Stimulated activated CD8-positive, alpha-beta memory T cell treated with anti-CD3 and anti-CD28 coated beads, Interleukin-7, amount 100 ng/mL, for 1 hour (primary cell): ENCODE measurements at places on chromosomes 1 and 21.

DNA sequence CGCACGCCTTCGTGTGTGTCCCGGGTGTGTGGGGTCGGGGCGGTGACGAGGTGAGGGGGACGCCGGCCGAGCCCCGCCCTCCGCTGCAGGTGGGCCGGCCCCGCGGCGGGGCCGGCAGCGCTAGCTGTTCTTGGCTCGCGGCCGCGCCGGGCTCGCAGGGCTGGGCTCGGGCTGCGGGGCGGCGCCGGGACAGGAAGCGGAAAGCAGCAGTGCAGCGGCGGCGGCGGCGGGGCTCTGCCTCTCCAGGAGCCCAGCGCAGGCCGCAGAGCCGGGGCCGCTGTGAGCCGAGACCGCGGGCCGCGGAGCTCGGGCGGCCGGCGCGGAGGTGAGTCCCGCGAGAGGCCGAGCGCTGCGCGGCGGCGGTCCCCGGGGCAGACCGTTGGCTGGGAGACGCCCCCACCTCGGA is at the start of gene VANGL1:
Gene VANGL1, plus strand, starts transcription at position 209 of the 406 bp plus-strand sequence. CDS start 9,444 bp downstream, outside the sequence.
- DNase-seq: no peak

GRCh38 chr21:27734146-27734545 is 767.3 kb upstream of the ADAMTS5 start:
- DNase-seq: no peak

- DNase-seq: no peak
These were observed 687.2 kb downstream of the MATN1 start for GRCh38 chr1:30036229-30036547.

DNA sequence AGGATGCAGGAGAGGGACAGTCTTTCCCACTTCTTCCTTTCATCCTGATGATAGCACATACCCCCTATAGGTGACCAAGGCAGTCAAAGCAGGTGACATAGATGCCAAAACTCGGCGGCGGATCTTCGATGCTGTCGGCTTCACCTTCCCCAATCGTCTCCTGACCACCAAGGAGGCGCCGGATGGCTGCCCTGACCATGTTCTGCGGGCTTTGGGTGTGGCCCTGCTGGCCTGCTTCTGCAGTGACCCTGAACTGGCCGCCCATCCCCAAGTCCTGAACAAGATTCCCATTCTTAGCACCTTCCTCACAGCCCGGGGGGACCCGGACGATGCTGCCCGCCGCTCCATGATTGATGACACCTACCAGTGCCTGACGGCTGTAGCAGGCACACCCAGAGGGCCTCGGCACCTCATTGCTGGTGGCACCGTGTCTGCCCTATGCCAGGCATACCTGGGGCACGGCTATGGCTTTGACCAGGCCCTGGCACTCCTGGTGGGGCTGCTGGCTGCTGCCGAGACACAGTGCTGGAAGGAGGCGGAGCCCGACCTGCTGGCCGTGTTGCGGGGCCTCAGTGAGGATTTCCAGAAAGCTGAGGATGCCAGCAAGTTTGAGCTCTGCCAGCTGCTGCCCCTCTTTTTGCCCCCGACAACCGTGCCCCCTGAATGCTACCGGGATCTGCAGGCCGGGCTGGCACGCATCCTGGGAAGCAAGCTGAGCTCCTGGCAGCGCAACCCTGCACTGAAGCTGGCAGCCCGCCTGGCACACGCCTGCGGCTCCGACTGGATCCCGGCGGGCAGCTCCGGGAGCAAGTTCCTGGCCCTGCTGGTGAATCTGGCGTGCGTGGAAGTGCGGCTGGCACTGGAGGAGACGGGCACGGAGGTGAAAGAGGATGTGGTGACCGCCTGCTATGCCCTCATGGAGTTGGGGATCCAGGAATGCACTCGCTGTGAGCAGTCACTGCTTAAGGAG is 2.9 kb downstream of the NCDN start:
- no peak for DNase-seq

DNA sequence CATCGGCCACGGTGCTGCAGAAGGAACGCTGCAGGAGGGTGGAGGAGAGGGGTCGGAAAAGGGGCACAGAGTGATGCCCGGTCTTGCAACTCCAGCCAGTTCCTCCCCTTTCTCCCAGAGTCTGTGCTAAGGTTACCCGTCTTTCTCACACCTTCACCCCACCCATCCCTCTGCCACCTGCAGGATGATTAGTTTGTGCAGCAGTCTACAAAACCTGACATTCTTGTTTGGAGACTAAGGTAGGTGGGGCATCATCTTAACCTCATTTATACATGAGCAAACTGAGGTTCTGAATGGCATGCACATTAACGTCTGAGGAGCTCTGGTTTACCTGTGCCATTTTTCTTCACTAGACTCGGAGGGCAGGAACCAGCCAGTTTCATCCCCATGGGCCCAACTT is 232.3 kb downstream of the GRIK3 start:
- no peak for DNase-seq

- DNase-seq: no peak
These were observed 241.2 kb downstream of the PTBP2 start for GRCh38 chr1:96962751-96963211.

GRCh38 chr1:25685938-25686665 is 69.5 kb downstream of the MAN1C1 start:
- DNase-seq: no peak

GRCh38 chr1:112689196-112689841 is 14.9 kb downstream of the MOV10 start:
- no peak for DNase-seq

GRCh38 chr1:181630398-181630797 is 147.1 kb downstream of the CACNA1E start:
- no peak for DNase-seq

DNA sequence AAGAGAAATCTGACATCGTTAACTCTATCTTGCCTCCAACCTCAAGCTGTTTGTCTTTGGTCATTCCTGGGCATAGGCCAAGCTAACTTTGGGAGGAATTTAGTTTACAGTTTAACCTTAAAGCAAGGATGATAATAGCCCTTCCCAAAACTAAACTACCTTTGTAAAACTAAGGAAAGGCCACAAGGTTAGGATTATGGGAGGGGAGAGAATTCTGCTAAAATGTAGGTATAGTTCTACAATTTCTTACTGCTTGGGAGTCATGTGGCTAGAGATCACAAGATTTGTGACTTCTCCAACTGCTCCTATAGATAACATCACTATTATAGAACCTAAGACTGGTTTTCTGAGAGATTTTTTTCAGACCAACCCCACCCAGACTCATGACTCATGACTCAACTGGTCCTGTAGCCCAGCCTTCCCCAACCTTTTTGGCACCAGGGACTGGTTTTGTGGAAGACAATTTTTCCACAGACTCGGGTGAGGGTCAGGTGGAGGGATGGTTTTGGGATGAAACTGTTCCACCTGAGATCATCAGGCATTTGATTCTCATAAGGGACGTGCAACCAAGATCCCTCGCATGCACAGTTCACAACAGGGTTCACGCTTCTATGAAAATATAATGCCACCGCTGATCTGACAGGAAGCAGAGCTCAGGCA is 70.7 kb upstream of the MUTYH start:
- no peak for DNase-seq

GRCh38 chr1:156880473-156880872 is 13.0 kb upstream of the PEAR1 start:
- no peak for DNase-seq

DNA sequence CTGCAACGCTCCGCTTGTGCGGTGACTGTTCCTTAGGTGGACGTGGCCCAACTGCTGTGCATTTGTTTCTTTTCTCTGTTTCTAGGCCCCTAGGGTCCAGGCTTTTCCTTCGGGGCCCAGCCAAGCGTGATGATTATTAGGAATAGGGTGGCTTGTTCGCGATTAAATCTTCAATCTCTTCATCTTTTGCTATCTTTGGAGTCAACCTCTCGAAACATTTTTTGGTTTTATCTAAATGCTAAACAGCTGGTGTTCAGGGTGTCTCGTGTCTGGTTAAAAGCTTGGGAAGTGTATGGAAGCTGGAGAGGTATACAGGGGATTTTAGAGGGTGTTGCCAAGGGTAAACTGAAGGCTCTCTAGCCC is 844 bp upstream of the PLD5 start:
- no peak for DNase-seq

GRCh38 chr1:3453203-3453761 is 1.2 kb upstream of the ARHGEF16 start:
- DNase-seq: peak; percentile 56

- DNase-seq: no peak
These were observed 88.4 kb upstream of the LPGAT1 start for GRCh38 chr1:211918843-211919414.

DNA sequence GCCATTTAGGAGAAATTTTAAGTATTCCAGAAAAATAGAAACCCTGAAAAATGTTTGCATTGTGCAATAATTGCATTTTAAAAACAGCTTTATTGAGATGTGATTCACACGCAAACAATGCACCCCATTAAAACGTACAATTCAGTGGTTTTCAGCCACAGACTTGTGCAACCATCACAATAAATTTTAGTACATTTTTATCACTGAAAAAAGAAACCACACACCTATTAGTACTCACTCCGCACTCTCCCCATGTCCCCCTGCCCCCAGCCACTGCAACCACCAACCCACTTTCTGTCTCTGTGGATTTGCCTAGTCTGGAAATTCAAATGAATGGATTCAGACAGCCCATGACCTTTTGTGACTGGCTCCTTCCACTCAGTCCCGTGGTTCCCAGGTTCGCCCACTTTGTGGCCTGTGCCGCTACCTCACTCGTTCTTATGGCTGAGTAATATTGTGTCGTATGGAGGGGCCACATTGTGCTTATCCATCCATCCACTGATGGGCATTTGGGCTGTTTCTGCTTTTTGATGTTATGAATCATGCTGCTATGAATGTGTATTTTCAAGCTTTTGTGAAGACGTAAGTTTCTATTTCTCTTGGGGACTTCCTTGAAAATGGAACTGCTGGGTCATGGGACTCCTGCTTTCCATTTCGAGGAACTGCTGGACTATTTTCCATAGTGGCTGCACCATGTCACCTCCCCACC is 147.7 kb upstream of the ARHGEF16 start:
- DNase-seq: no peak
